ENCODE measurements at places on chromosomes 4 and X.

GRCh38 chr4:137532869-137533236 is 559 bp upstream of the PCDH18 start:
- DNase-seq = no peak

DNA sequence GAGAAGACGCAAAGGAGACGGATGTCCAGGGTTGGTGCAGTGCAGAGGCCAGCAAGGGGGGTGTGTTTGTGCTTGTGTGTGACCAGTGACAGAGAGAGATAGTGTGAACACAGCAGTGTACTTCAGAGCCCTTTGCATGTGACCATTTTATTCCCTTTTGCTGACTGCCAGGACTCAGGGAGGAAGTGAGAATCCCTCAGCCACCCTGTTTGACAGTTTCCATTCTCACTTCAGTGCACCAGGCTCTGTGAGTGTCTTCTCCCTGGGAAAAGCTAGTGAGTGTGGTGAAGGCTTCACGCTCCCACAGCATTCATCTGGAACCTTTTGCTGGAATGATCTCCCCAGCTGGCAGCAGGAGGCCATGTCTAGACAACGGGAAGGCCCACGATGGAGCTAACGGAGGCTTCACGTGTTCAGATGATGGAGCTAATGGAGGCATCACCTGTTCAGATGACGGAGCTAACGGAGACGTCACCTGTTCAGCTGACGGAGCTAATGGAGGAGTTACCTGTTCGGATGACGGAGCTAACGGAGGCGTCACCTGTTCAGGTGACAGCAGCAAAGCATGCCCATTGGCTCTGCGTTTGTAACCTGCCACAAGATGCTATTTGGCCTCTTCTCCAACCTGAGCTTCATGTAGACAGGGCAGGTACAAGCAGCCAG is 195.4 kb downstream of the AFAP1 start:
- DNase-seq = peak; percentile 26

DNA sequence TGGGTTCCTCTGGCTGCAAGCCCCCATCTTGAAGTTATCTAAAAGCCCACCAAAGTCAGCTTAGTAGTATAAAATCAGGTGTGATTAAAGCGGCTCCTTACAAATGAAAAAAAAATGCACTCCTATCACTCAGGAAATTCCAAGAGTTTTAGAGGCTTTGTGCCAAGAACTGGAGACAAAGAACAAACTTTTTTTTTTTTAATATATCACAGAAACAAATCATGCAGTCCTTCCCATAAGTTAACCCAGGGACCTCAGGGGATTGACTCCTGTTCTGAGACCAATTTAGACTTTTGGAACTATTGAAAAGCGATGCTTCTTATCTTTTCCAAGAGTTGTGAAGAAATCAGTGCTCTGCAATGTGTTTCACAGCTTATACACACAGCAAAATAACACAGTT is 53.6 kb downstream of the HHIP start:
- no peak for DNase-seq

GRCh38 chrX:41705680-41706374 is 17.1 kb downstream of the GPR34 start:
- no peak for DNase-seq

- no peak for DNase-seq
Measured at GRCh38 chr4:183362916-183363542, 40.8 kb upstream of the CLDN24 start.

All from hindlimb muscle (tissue), 1 donor.